Brain microvascular endothelial cell (primary cell): ENCODE measurements at places on chromosomes 5 and 9.

DNA sequence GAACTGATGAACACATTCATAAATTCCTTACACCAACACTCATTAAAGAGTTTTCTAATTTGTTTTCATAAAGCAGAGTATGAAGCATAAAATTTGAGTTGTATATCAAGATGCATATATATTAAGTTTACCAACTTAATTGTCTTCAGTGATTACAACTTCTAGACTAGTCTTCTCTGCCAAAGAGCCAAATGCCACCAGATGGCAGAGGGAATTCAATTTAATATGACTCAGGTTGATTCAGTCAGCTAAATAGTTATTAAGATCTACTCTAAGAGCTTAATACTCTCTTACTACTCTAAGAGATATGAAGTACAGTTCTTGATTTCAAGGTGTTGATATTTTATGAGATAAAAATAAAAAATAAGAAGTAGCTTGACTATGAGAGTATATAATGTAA lies 53.4 kb downstream of the CDH10 start:
- no peak for DNase-seq

GRCh38 chr5:126443374-126443851 lies 20.2 kb downstream of the GRAMD2B start:
- no peak for DNase-seq

- DNase-seq: no peak
These were observed 14.7 kb downstream of the MFAP3 start for GRCh38 chr5:154053468-154053867.

DNA sequence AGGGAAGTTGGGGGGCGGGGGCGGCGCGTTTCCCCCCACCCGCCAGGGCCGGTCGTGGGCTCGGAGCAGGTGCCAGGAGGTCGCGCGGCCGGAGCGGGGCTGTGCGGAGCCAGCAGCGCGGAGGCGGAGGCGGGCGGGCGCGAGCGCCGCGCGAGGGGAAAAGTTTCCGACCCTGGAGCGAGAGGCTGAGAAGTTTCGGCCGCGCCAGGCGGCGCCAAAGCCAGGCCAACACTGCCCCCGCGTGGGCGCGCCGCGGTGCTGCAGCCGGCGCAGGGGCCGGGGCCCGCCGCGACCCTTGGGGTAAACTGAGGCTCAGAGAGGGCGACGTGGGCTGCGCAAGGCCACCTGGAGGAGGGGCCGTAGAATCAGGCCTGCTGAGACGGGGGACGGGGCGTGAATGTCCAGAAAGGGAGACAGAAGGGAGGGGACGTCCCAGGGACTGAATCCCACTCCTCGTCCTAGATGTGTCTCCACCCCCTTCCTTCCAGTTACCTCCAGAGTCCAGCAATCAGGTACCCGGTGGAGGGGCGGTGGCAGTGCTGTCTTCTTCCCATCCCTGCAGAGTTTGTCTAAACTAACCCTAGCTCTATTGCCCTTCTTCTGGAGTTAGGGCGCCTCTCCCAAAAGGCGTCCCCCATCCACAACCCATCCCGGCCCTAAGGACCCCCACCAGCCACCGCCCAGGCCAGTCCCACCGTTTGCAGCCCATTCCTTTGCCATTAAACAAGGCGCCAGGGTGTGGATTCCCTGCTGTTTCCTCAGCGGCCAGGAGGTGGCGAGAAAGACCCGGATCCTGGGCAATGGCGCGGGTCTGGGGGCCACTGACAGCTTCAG lies 10.2 kb downstream of the C9orf50 start:
- peak; percentile 56 for DNase-seq

GRCh38 chr9:93096131-93096802 lies at the start of gene CARD19:
Gene CARD19, plus strand, starts transcription at chr9:93096217. Its CDS starts 129 bp downstream, at chr9:93096346.
- no peak for DNase-seq

GRCh38 chr9:92138157-92138959 lies 23.1 kb upstream of the SPTLC1 start:
- peak; percentile 43 for DNase-seq

DNA sequence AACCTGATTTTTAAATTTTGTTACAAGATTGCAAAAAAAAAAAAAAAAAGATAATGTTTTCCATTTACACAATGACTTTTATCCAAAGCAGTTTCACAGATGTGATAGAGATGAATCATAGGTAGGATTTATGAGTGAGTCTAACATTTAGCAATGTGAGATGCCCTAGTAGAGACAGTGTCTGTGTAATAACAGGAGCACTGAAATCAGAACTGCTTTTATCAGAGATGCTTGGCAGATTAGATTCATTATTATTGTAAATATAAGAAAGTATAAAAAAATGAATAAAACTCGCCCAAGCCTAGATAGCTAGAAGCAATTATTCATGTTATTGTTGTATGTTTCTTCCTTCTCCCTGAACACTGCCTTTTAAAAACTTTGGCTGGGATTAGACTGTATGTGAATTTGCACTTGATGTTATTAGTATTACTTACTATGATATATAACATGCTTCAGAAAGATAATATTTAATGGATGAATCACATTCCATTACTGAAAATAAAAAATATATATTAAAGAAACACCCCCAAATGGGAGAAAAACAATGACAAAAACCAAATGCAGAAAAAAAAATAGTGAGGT lies 567.3 kb upstream of the KLF4 start:
- peak; percentile 53 for DNase-seq

DNA sequence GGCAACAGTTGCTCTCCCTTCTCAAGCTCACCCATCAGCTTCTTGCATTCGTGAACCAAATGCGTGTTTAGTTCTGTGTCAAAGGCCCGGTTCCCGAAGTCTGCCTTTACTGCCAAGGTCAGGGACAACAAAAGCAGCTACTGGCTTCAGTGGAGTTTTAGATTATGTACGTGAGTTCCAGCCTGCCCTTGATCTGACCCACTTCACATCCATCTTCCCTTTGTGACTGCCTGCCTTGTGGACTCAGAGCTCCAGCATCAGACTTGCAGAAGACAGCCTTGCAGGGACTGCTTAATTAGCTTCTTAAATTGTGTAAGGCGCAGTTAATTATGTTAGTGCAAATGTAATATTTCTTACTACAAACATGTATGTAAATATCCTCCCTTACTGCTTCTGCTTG lies 774.7 kb upstream of the EDIL3 start:
- no peak for DNase-seq

DNA sequence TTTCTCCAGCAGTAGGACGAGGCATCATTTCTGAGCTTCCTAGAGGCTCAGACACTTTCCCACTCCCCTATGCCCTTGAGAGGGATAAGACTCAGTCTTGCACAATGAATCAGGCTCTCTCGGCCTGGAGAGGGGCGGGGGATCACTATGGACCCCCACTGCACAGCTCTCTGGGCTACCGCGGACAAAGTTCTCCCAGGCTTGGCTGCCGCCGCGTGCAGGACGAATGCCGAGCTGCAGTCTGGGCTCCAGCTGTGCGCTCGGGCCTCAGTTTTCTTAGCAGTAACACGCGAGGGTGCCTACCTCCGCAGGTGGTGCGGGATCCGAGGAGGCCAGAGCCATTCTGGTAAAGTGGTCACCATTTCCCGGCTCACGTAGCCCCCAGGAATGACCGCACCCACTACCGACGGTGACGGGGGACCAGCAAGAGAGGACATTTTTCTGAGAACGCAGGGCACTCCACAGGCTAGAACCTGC lies 3.4 kb upstream of the MYORG start:
- no peak for DNase-seq

DNA sequence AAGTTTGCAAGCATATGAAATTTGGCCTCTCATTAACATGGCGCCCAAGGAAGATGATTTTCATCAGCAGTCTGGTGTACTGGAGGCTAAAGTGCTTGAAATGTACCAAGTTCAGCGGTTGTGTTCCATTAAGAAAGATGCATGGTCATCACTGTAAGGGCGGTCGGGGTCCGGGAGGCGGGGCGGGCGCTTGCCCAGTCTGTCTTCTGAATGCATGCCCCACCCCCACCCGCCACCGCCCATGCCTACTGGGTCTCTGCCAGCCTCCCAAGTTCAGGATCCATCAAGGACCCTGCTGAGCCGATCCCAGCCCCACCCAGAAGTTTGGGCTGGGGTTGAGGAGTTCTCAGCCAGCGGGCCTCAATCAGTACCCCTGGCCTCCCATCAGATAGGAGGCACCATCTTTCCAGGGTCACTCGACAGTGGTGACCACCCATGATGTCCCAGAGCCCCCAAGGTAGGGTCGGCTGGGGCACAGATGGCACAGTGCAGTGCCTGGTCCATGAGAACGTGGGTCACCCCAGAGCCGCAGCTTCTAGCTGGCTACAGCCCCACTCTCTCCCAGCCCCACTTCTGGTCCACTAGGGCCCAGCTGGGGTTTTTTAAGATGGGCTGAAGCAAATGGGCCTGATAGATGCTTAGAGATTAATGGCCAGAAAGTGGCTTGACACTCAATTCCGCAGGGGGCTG lies 24.4 kb upstream of the PRDM12 start:
- DNase-seq: no peak

GRCh38 chr9:126859111-126859510 lies 1.3 kb upstream of the ZBTB34 start:
- DNase-seq: no peak

GRCh38 chr5:33319841-33320240 lies 120.9 kb upstream of the TARS1 start:
- no peak for DNase-seq

GRCh38 chr9:89814340-89815040 lies 209.7 kb downstream of the GADD45G start:
- peak; percentile 56 for DNase-seq

GRCh38 chr5:76691467-76692273 lies 24.3 kb upstream of the F2R start:
- DNase-seq: peak; percentile 64
